ENCODE measurements at places on chromosomes 4 and X. TPM values are rescaled to one million over a fixed set of nuclear protein-coding genes. Genes with fewer than 3 reads are reported as not detected.
A peak's percentile ranks its signal among the peaks of the same experiment; 100 is the strongest.

MAGEA1 gene
- total RNA-seq, result not detected

SGCB gene
- total RNA-seq, result 20.5 TPM

FAM47E gene
- total RNA-seq, result 0.38 TPM

KCND1 gene
- total RNA-seq, result 0.91 TPM

- no peak for DNase-seq
These were observed 441.6 kb downstream of the GBA3 start for GRCh38 chr4:23134331-23134730.

DNA sequence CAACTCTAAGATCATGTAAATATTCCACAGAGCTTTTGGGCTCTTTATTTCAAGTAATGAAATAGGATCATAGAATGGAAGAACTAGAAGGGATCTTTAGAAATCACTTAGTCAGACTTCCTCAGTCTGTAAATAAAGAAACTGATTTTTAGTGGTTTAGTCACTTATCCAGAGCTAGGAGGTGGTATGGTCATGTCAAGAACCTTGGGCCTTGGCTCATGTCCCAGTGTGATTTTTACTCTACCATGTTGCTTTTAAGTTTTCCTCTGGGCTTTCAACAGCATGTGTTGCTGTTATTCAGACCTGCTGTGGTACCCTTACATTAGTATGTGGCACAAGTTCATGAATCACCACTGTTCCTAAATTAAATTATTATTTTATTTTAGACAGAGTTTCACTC is 184.9 kb downstream of the FRAS1 start:
- no peak for DNase-seq

- no peak for DNase-seq
These were observed 37.2 kb downstream of the CPLX1 start for GRCh38 chr4:788636-789297.

- no peak for DNase-seq
These were observed 40.9 kb downstream of the KDM6A start for GRCh38 chrX:44913656-44914531.

DNA sequence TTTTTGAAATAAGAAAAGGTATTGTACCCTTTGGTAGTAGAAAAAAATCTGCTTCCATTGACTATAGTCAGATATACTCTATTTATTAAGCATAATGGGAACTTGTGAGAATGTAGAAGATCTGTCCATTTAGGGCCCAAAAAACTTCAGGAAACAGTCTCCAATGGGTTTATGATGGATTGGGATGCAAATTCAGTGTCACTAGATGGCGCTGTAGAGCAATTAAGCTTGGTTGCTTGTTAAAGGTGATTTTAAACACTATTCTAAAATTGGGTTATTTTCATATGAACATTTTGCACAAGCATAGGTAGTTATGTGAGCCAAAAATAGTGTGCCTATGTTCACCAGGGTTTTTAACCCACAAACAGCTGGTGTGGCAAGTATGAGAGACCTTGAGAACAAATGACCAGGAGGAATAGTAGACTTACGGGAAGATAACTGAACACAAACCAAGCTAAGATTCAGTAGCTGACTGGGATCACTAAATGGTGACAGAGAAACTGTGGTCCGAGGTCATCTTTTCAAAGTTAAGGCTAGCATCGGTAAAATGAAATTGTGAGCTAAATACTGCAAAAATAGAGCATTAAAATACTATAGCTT is 80.3 kb upstream of the LSM6 start:
- DNase-seq, result peak; percentile 51

All from A172 (cell line).